ENCODE measurements at places on chromosomes 4 and X.

GRCh38 chr4:90126805-90127204 lies 389 bp upstream of the CCSER1 start:
- DNase-seq: no peak

DNA sequence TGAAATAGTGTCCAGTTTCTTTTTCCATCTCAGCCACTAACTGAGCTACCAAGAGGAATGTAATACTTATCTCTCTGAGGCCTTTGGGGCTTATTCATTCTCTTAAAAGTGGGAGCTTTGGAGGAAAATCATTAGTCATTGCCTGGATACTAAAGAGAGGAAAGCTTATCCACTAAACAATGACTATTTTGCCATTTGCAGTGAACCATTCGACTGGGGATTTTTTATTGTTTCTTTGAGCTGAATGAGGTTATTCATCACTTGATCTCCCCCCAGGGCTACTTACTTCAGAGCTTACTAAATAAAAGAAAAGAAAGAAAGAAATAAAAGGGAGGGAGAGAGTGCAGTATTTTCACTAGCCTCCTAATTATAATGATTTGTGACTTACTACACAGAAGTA lies 1329.5 kb upstream of the TENM3 start:
- DNase-seq: no peak

- no peak for DNase-seq
Observed at GRCh38 chrX:131783555-131784308, 239.4 kb upstream of the STK26 start.

GRCh38 chr4:39668887-39669286 lies 29.0 kb upstream of the UBE2K start:
- no peak for DNase-seq

GRCh38 chr4:16259241-16259888 lies 33.1 kb upstream of the TAPT1 start:
- DNase-seq: no peak

GRCh38 chrX:57528670-57529255 lies 63.0 kb upstream of the ZXDB start:
- DNase-seq: no peak

All from GM19239 (cell line).